ENCODE measurements at places on chromosomes 11 and 22.

DNA sequence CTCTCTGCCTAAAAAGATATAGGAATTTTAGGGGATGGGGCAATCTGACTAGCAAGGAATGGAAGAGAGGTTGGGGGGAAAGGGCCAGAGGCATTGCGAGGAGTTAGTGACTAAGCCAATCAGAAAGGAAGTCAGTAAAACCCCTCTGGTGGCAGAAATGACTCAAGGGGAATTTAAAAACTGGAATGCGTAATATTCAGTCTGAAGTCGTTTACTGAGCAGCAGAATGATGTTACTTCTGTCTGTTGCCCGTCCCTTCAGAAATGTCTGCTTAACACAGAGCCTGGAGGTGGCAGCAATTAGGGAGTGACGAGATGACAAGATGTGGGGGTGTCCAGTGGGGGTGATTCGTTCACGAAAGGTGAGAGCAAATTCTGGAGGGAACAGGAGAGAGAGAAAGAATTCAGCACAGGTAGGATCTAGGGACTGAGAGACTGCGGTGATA lies 107.7 kb upstream of the CLMP start:
- DNase-seq = peak; percentile 22

GRCh38 chr11:6992457-6993417 lies 27.4 kb downstream of the ZNF214 start:
- no peak for DNase-seq

GRCh38 chr22:32076761-32077084 lies 33.7 kb downstream of the SLC5A1 start:
- no peak for DNase-seq

DNA sequence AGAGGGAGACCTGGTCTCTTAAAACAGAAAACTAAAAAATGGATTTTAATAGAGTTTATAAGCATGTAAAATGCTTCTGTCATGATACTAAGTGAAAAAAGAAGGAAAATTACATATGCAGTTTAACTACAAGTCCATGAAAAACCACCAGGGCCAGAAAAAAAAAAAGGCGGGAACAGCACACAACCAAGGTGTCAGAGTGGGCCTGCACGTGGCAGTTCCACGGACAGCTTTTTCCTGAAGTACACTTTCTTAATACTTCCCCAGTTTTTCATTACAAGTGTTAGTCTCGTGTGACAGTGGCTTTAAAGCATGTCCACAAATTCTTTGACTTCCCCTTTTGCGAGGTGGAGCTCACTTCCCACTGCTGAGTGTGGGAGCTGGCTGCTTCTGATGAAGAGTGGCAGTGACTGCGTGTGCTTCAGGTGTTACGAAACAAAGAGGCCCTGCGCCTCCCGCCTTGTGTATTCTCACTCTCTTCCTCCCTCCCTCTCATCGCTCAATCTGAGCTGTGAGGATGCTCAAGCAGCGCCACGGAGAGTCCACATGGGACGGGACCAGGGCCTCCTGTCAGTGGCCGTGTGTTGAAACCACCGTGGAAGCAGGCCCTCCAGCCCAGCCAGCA lies 16.4 kb downstream of the PPM1F start:
- DNase-seq = no peak

GRCh38 chr11:44004452-44005062 lies 43.2 kb upstream of the ACCSL start:
- no peak for DNase-seq
